Type B pancreatic cell (in vitro differentiated cells): ENCODE measurements at places on chromosomes 3 and 15. TPM values are rescaled to one million over a fixed set of nuclear protein-coding genes. Genes with fewer than 3 reads are reported as not detected.

DNA sequence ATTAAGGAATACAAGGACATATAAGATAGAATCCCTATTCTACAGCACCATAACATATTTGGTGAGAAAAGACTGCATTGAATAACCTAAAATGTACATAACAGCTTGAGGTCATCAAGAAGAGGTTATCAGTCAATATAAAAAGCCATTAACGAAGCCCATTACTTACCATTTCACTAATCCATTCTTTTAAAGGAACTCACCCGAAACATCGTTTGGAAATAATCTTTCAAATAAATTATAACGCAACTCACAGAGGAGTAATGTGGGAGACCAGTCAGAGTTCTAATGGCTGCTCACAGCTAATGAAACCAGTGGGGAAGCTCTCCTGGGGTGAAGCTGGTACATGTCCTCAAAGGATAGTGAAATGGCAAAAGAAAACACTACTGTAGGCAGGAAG lies 188.4 kb downstream of the TBC1D5 start:
- DNase-seq, result no peak

DNA sequence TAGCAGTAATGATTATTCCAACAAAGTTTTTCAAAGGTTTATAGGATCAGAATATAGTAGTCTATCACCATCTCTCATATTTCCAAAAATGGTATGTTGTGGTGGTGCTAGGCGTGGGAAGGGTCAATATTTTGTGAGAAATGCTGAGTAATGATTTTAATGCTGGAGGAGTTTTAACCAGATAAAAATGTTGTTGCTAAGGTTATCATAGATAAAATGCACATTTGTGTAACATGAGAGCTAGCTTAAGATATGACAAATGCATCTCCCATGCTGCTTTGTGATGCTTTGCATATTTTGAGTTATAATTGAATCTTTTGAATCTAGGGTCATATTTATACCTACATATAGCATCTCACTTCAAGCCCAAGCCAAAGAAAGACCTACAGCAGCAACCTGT lies 103.9 kb upstream of the ROBO1 start:
- no peak for DNase-seq

- DNase-seq, result no peak
Measured at GRCh38 chr15:85504749-85505676, 124.6 kb downstream of the AKAP13 start.

DNA sequence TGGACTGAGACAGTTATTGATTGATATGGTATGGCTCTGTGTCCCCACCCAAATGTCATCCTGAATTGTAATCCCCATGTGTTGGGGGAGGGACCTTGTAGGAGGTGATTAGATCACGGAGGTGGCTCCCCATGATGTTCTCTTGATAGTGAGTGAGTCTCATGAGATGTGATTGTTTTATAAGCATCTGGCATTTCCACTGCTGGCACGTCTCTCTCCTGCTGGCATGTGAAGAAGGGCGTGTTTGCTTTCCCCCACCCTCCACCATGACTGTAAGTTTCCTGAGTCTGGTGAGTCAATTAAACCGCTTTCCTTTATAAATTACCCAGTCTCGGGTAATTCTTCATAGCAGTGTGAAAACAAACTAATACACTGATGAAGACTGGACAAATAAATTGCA lies 105.6 kb upstream of the MELTF start:
- DNase-seq, result no peak

DNA sequence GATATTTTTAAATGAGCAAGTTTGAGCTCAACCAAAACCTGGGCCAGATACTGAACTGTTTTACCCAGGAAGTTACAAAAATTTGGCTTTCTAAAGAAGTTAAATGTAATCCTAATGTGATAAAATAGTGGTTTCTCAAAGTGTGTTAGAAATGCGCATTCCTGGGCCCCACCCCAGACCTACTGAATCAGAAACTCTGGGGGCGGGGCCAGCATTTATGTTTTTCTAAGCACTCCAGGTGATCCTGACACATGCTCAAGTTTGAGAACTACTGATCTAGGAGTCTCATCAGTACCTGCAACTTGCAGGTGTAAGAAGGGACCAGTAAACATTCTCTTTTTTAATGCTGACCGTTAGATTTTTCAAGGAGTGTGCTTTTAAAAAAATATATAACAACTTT lies 190.6 kb downstream of the VPS13C start:
- no peak for DNase-seq

GRCh38 chr3:66812136-66812535 lies 186.0 kb upstream of the KBTBD8 start:
- DNase-seq, result no peak

DNA sequence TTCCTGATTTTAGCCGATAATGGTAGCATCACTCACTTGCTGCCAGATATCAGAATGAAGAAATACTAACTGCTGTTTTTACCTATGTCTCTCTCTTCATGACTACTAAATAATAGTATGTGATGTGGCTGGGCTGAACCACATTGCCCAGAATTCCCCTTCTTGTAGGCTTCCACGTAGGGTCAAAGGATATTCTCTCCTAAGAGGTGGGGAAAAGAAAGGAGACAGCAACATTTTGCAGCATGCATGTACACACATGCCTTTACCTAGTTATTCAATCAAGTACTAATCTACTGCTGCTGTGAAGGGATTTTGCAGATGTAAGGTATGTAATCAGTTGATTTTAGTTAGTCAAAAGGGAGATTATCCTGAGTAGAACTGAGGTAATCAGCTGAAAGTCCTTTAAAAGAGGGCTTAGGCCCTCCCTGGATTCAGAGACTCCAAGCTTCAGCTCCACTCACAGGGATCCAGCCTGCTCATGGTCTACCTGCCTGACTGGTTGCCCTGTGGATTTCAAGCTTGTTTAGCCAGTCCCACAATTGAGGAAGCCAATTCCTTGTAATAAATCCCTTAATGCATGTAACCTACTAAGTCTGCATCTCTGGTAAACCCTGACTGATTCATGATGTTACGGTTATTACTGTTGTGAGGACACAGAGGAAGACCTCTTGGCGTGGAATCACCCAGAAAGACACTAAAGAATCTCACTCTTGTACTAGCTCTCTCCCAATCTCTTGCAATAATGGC lies 20.4 kb downstream of the PLD1 start:
- no peak for DNase-seq

- no peak for DNase-seq
Measured at GRCh38 chr3:55623786-55624185, 136.7 kb upstream of the WNT5A start.

DNA sequence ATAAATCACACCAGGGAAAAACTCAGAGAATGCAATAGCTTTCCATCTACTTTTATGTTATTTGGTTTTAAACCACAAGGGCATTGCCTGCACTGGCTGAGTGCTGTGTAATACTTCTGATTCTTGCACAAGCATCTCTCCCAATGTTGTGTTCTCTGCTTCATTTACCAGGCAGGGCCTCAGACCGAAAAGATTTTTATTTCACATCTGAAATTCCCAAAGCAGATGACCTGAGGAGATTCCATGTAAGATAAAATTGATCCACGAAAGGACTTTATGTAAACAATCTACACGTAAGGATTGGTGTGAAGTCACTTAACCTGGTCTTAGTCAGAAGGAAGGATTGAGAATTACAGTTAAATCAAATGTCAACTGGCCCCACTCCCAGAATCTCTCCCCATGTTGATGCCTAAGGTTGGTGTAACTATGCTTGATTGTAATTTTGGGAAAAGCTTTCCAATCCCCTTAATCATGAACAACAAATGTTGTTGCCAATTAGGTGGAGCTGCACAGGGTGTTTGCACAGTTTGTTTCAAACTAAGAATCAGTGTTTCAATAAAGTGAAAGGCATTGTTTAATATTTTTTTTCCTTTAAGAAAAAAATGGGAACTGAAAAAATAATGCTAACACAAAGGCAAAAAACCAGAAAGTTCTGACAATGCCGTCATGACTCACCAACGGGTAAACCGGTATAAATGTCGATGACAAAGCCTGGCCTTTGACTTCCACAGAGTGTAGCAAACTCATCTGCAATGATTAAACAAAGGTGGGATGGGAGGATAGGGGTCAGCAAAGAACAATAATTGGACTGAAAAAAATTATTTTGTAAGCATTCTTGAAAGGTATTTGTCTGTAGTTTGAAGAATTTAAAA lies 128.6 kb downstream of the DUT start:
- DNase-seq, result no peak

The FBXL22 gene
- 0.45 and 1.1 TPM in 2 replicates for total RNA-seq

The CNTN6 gene
- 0.64 and 3.3 TPM in 2 replicates for total RNA-seq
